ENCODE measurements at places on chromosomes 13 and 19.

DNA sequence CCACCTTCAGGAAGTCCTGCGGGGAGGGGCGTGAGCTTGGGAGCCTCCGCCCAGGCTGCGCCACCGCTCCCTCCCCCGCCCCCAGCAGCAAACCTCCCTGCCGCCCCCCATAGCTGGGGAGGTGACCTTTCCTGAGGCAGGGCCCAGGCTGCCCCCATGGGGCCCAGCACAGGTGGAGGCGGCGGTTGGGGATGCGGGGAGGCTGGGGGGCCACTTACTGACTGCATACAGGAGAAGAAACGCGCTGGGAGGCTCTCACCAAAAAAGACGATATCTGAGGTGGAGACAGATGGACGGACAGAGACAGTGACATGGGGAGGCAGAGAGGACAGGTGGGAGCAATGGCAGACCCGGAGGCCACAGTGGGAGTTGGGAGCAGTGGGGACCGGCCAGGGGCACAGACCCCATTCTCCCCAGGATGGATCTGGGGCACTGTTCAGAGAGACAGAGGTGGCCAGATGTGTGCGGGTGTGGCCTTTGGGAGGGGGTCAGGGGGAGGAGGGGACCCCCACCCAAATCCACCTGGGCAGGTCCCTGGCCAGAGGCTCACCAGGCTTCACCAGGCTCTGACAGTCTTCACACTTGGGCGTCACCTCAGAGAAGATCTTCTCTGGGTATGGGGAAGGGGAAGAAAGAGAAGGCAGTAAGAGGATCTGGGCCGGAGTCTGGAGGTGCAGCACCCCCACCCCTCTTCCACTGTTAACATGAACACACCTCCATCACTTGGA lies 3.0 kb upstream of the RINL start:
- peak; percentile 35 for DNase-seq

GRCh38 chr19:3532154-3532786 lies 6.7 kb upstream of the TEKTIP1 start:
- DNase-seq, result no peak

DNA sequence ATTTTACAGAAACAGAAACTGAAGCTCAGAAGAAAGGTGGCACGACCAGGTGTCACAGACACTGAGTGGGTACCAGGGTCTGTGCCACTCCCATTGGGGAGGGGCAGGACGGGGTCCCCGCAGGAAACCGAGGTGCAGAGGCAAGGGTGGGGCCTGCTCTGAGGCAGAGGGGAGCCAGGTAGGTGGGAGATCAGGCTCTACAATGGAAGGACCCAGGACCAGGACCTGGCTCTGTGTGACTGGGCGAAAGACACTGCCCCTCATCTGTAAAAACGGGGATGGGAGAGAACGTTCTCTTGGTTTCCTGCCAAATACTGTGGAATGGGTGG lies 2.8 kb downstream of the PTGIR start:
- DNase-seq, result no peak

- no peak for DNase-seq
Measured at GRCh38 chr13:65532231-65532630, 1697.9 kb downstream of the PCDH9 start.

GRCh38 chr19:34261334-34262109 lies 7.2 kb downstream of the GARRE1 start:
- DNase-seq, result no peak

DNA sequence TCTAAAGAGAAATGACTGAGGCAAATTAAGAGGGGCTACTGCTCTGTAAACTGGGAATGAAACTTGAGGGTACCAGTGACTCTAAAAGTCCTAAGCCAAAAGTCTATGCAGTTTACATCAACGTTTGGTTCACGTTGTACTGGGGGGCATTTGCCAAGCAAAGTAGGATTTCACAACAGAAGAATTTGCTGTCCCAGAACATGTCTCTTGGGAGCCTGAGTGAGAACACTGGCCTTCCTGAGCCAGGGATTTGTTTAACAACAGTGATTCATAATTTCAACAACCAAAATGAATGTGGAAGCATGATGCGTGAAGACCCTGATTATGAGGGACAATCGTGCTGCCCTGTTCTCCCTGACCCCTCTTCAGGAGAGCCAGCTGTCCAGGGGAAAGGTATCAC lies 178.0 kb downstream of the OXGR1 start:
- DNase-seq, result no peak

GRCh38 chr13:94705081-94706030 lies 7.0 kb downstream of the SOX21 start:
- DNase-seq, result no peak

DNA sequence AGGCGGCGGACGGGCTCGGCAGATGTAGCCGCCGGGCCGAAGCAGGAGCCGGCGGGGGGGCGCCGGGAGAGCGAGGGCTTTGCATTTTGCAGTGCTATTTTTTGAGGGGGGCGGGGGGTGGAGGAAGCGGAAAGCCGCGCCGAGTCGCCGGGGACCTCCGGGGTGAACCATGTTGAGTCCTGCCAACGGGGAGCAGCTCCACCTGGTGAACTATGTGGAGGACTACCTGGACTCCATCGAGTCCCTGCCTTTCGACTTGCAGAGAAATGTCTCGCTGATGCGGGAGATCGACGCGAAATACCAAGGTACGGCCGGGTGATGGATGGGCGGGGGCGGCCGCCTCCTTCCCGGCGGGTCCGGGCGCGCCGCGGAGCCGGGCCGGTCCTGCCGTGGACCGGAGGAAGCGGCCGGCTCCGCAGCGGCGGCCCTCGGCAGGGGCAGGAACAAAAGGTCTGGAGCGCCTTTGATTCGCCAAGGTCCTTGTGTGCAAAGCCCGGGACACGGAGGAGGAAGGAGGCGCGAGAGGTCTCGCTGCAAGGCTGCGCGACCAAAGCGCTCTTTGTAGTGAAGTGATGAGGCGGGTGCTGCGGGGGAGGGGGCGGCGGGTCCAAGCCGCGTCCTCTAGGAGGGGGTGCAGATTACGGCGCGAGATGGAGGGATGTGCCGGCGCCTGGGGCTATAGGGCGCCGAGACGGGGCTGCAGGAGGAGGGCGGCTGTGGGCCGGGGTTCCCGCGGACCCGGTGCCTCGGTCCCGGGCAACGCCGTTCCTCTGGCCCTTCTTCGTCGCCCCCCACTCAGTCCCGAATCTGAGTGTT lies 689 bp downstream of the ING1 start:
- DNase-seq, result peak; percentile 77

- peak; percentile 67 for DNase-seq
Measured at GRCh38 chr13:55576389-55576788, 1564.3 kb upstream of the PRR20A start.

- no peak for DNase-seq
Measured at GRCh38 chr19:14565765-14566711, 5.8 kb downstream of the NDUFB7 start.

DNA sequence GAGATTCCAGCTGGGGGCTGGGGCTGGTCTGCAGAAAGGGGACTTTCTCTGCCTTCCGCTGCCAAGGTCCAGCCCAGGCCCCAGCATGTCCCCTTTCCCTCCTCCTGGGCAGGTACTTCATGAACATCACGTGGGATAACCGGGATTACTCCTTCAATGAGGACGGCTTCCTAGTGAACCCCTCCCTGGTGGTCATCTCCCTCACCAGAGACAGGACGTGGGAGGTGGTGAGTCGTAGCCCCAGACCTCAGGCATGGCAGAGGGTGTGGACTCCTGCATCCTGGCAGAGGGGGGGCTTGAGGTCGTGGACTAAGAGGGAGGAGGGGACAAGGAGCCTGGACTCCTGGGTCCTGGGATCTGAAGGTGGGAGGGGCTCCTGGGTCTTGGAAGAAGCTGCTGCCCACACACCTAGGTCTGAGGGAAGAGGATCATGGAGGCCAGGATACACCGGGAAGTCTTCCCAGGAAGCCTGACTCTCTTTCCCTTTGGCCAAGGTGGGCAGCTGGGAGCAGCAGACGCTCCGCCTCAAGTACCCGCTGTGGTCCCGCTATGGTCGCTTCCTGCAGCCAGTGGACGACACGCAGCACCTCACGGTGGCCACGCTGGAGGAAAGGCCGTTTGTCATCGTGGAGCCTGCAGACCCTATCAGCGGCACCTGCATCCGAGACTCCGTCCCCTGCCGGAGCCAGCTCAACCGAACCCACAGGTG lies 20.6 kb downstream of the GRIN2D start:
- DNase-seq, result peak; percentile 80

DNA sequence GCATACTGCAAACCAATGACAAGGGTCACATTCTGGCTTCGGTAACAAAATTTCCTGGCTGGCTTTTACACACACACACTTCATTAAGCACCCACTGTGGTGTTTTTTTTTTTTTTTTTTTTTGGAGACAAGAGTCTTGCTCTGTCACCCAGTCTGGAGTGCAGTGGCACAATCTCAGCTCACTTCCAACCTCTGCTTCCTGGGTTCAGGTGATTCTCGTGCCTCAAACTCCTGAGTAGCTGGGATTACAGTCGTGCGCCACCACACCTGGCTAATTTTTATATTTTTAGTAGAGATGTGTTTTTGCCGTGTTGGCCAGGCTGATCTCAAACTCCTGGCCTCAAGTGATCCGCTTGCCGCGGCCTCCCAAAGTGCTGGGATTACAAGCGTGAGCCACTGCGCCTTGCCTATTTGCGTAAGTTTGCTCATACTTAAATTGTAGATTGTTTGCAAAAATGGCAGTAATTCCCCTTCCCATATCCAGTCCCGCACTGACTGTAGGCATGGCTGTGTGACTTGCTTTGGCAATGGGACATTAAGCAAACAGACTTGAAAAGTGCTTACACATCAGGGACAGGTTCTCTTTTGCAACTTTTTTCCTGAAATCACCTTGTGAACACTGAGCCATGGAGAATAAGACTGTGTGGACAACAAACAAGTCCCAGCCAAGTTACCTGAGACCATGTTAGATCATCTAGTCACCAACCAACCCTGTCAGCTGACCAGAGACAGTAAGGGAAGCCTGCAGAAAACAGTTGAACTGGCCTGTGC lies 42.1 kb upstream of the EBPL start:
- DNase-seq, result no peak

DNA sequence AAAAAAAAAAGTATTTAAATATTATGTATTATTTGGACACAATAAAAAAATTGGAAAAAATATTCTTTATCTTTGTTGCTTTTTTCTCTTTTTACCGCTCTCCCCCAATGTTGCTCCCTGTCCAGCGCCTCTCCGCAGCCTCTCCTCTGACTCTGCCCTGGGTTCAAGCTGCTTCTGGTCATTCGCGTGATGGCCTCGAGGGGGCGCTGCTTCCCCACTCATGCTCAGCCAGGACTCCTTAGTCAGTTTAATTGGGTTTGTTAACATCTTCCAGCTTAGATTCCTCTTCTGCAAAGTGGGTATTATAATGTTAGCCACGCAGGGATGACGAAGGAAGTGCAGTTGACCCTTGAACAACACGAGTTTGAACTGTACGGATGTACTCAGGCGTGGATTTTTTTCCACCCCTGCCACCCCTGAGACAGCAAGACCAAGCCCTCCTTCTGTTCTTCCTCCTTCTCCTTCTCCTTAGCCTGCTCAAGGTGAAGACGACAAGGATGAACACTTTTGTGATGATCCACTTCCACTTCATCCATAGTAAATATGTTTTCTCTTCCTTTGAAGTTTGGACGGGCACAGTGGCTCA lies 4.9 kb upstream of the NWD1 start:
- DNase-seq, result peak; percentile 91

DNA sequence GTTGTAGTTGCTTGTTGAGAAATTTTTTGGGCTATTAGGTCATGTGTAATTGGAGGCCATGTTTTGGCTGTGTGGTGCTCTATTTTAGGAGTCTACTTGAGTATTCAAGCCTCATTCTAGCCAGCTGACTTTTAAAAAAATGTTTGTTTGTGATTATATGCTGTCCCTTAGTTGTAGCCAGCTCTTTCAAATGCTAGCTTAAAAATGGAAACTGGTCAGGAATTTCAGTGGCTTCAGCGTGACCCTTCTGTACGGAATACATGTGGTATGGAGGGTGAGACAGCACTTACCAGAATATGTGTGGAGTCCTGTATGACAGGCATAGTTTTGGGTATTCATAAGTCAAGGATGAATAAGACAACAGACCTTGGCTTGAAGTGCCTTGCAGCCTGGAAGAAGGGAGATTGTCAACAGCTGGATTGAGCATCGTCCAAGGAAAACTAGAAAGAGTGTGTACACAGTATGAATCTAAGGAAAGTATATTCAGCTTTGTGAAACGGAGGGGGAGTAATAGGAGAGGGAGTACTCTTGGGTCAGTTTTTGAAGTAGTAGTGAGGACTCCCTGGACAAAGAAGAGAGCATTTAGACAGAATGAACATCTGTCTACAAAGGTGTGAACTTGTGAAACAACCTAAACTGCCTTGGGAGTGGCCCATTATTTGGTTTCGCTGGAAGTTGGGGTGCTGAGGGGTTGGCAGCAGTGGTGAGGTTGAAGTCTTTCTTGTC lies 20.0 kb upstream of the WTIP start:
- no peak for DNase-seq

GRCh38 chr13:90281709-90282108 lies 1065.8 kb upstream of the MIR17HG start:
- DNase-seq, result no peak

DNA sequence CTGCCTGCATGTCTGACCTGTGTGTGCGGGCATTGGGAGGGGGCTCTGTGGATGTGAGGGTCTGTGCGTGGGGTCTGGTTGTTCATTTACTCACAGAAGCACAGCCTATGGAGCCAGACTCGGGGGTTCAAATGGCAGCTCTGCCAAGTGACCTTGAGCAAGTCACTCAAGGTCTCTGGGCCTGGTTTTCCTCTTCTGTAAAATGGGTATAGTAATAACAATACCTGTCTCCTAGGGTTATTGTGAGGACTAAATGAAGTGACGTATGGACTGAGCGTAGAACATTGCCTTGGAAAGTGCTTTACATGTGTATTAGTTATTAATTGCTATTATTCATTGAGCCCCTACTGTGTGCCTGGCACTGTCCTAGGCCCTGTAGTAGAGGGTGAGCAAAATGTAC lies 24.4 kb downstream of the CKM start:
- DNase-seq, result no peak
